Stimulated activated CD8-positive, alpha-beta memory T cell treated with anti-CD3 and anti-CD28 coated beads, Interleukin-2, amount 100 ng/mL, for 1 hour (primary cell): ENCODE measurements at places on chromosomes 2 and 18.

GRCh38 chr2:225488743-225489142, 89.2 kb downstream of the NYAP2 start:
- no peak for DNase-seq

- no peak for DNase-seq
Measured at GRCh38 chr18:1751249-1751648, 820.1 kb downstream of the METTL4 start.

DNA sequence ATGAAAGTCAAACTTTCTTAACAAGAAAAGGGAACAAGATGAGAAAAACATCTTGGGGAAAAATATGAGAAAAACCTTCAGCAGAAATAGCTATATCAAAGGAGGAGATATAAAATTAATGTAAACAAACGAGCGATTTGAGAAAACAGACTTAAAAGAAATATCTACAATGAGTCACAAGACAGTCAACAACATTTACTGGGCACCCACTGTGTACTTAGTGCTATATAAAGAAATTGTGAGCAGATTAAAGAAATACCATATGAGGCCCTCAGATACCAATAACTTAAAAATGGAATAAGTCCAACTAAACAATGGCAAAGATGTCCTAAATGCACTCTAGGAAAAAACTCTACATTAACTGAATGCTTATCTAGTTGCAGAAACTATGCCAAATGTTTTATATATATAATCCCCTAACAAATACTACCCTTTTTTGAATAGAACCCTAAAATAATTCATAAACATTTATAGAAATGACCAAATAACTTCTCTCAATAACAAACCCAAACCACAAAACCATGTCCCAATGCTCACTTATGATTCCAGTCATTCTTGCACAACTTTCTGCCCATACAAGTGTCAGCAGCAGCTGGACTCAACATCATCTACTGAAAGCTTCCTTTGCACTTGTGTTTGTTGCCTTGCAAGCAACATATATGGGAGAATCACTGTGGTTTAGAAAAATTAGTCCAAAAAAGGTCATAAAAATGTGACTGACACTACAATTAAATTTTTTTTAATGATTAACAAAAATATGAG, 83.5 kb downstream of the COBLL1 start:
- no peak for DNase-seq

- DNase-seq: no peak
Measured at GRCh38 chr2:100962366-100963025, 39.6 kb upstream of the RPL31 start.
